ENCODE measurements at places on chromosomes 2 and 18. TPM values are rescaled to one million over a fixed set of nuclear protein-coding genes. Genes with fewer than 3 reads are reported as not detected.

The MDH1 gene
- 194 TPM for total RNA-seq

The CDH2 gene
- total RNA-seq = 174 TPM

The DNER gene
- total RNA-seq = 102 TPM

The CNGA3 gene
- total RNA-seq = 1.1 TPM

The TFCP2L1 gene
- total RNA-seq = 0.11 TPM

The ALPI gene
- not detected for total RNA-seq

The POTEC gene
- 0.24 TPM for total RNA-seq

The MZT2B gene
- 188 TPM for total RNA-seq

The ERBB4 gene
- 13.2 TPM for total RNA-seq

The OTX1 gene
- 0.56 TPM for total RNA-seq

The SMYD1 gene
- total RNA-seq = not detected

The ATP6V1B1 gene
- total RNA-seq = 1.9 TPM

The RAB6D gene
- total RNA-seq = 0.35 TPM

The GAL3ST2 gene
- total RNA-seq = not detected

The LRRC30 gene
- not detected for total RNA-seq

The GALNT14 gene
- 1.5 TPM for total RNA-seq

The IL1A gene
- total RNA-seq = 0.09 TPM

The CFC1 gene
- total RNA-seq = 3.3 TPM

The EDAR gene
- total RNA-seq = 0.10 TPM

The C2orf81 gene
- total RNA-seq = 3.7 TPM

The CCDC74A gene
- total RNA-seq = 1.3 TPM

The MDH1B gene
- 5.2 TPM for total RNA-seq

The NAT8 gene
- total RNA-seq = 0.79 TPM

The SCN2A gene
- 0.63 TPM for total RNA-seq

The MTCL1 gene
- total RNA-seq = 19.4 TPM

The LIMS3 gene
- 0.57 TPM for total RNA-seq

The CLASP1 gene
- total RNA-seq = 53.9 TPM

The CNTNAP5 gene
- 11.8 TPM for total RNA-seq

The B4GALT6 gene
- 18.5 TPM for total RNA-seq

The PIEZO2 gene
- 33.1 TPM for total RNA-seq

The CPO gene
- total RNA-seq = not detected

The DAPL1 gene
- total RNA-seq = not detected

The SP3 gene
- total RNA-seq = 94.2 TPM

The TSHZ1 gene
- total RNA-seq = 67.9 TPM

The HOXD9 gene
- total RNA-seq = 7.8 TPM

The UGT1A1 gene
- 0.26 TPM for total RNA-seq

The LOXHD1 gene
- 0.06 TPM for total RNA-seq

The TCF23 gene
- 0.16 TPM for total RNA-seq

The EVX2 gene
- 0.19 TPM for total RNA-seq

The SLC20A1 gene
- total RNA-seq = 59.1 TPM

The CD207 gene
- 1.4 TPM for total RNA-seq

The METTL5 gene
- 48.3 TPM for total RNA-seq

The CERKL gene
- total RNA-seq = 1.0 TPM

The ANKRD53 gene
- 0.38 TPM for total RNA-seq

The POLR1A gene
- total RNA-seq = 22.8 TPM

The AGFG1 gene
- 30.9 TPM for total RNA-seq

The ATP6V1C2 gene
- 1.3 TPM for total RNA-seq

The AFF3 gene
- total RNA-seq = 17.4 TPM

The SAG gene
- total RNA-seq = not detected

The METTL8 gene
- total RNA-seq = 7.6 TPM
